GM04504 (cell line): ENCODE measurements at places on chromosomes 5 and 9.

DNA sequence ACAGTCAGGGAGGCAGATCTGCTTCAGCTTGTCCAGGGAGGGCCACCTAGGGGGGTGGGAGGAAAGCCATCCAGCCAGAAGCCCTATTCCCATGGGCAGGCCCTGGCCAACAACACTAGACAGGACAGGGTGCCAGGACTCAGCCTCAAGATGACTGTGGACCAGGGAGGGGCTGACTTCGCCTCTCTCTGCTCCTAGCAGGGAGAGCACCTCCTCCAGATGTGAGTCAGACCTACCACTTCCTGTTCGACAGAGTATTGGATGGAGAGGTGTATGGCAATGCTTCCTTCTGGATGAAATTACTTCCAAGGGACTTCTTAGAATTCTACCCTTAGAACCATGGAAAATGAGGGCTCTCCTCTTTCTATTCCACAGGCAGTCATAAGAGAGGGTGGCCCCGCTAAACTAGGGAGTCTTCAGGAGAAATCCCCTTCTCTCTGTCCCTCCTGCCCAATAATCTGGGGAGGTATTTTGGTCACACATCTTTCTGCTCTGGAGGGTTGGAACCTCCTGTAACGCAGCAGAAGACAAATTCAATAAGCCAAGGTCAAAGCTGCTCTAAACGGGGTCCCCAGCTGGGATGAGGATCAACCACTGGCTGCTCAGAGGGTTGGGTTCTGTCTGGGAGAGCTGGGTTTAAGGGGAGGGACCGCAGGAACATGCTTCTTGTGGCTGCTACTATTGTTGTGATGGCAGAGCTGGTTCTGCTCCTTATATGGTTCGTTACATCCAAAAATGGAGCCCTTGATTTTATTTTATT, 23.2 kb upstream of the RCL1 start:
- no peak for DNase-seq

- no peak for DNase-seq
Observed at GRCh38 chr9:8278048-8278447, 478.5 kb upstream of the DMAC1 start.

- no peak for DNase-seq
Observed at GRCh38 chr5:67896930-67897313, 318.6 kb upstream of the PIK3R1 start.

GRCh38 chr5:151949701-151950308, 25.2 kb upstream of the GLRA1 start:
- no peak for DNase-seq

DNA sequence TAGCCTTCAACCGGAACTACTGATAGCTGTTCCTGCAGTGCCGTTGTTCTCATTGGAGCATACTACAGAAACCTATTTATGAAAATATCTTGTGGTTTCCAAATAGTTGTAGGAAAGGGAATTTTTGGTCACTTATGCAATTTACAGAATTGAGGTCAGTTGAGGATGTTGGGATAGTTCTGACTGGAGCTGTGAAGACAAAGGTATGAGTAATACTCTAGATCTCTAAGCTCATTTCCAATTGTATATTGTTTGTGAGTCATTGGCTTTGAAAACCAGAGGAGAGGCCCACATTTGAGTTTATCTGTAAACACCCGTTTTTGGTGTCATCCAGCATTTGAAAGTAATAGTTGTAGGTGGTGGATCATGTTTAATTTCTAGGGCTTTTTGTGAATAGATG, 561.3 kb upstream of the WWC1 start:
- peak; percentile 89 for DNase-seq

DNA sequence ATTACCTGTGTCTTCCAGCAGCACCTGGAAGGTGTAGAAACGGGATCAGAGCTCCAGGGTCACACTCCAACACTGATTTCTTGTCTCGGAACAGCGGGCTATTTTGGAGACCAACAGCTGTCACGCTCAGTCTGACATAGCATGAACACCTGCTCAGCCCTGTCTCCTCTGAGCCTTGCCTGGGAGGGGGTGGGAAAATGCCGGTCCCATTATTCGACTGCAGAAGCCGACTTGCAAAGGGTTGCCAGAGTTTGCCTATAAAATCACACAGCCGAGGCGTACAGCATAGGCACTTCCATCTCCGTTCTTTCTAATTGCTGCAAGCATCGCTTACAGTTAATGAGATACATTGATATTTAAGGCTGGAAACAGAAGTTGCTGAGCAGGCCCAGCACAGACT, 300.8 kb upstream of the MSX2 start:
- no peak for DNase-seq

GRCh38 chr5:71830681-71831539, 111.8 kb downstream of the CARTPT start:
- DNase-seq, result peak; percentile 78

DNA sequence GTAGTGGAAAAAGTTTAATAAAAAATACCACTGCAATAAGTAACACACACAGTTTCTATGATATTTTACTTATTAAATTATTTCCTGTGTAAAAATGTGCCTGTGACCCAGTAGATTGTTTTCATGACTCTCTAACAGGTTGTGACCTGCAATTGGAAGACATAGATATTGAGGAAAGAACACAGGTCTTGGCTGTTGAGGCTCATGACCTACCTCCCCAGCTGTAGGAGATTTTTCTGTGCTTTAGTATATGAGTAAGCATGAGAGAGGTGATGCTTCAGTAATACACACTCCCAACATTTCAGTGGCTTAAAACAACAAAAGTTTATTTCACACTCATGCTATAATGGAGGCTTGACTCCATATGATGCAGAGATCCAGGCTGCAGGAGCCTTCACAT, 47.3 kb upstream of the TNC start:
- no peak for DNase-seq

GRCh38 chr5:157745041-157745456, 1.5 kb downstream of the LSM11 start:
- no peak for DNase-seq

DNA sequence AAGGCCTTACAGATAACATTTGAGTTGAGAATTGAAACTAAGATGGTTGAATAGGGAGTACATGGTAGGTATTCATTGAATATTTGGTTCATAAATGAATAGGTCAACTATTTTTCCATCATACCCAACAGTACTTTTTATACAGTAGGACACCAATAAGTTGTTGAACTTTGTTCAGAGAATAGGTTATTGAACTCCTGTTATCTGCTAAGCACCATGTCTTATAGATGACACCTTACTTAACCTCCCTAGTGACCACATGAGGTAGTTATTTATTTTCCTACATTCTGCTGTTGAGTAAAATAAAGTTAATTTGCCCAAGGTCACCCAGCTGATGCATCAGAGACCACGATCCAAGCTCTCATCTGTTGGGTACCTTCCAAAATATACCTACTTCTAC, 49.6 kb upstream of the ATP10B start:
- no peak for DNase-seq

DNA sequence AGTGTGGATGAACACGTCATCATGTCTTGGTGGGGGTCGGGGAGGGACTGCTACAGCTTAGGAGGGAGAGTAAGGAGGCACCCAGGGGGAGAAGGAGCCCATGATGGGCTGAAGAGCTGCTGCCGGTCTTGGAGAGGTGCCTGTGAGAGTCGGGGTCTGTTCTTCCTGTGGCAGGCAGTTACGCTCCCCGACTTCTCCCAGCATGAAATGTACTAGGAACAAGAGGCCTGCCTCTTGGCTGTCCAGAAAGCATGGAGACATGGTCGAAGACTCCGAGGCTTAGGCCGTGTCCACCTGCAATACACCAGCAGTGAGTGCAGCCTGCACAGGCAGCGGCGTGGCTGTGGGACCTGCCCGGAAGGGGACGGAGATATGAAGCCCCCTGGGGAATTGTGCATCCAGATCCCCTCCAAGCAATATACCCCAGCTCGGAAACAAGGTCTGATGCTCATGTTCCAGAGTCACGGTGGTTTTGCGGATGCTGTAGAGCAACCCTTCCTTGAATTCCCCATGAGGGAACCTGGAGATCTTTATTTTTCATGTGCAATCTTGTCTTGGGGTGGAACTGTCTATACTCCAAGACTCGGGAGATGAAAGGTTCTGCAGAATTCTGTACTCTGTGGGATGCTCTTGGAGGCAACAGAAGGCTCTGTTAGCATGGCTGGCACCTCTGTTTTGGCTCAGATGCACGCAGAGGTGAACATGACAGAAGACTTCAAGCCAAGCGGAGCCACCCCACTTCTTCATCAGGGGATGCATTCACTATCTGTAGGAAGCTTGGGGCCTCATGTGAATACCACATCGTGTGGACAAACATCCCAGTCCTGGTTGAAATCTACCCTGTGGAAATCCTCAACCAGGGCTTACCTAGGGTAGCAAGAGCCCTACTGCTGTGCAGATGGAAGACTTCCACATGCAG, 374.9 kb upstream of the IRX4 start:
- DNase-seq, result no peak

DNA sequence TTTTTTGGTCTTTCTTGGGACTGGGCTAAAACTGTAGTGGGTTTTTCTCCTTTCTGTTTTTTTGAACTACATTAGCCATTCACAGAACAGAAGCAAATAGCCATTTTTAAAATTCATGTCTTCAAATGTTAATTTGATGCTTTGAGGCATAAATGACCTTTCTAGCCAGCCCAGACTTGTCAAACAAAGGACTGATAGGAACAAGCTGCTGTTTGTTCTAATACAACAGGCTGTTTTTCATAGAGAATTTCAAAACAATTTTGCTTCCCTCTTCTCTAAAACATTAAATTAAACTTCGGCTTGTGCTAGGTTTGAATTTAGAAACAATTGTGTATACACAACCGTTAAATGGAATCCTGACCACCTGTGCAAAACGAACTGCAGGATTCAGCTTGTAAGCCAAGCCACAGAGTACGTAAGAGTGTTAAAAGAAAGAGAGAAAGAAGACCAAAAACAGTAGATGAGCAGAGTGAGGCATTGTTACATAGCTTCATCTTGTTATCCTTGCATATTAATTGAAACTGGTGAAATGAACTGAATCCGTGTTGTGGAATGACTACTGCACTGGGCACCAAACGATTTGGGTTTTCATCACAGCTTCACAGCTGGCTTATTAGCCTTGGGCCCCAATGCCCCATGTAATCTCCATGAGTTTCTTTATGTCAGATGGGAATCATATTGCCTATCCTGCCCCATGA, 100.0 kb downstream of the ZSWIM6 start:
- DNase-seq, result no peak

DNA sequence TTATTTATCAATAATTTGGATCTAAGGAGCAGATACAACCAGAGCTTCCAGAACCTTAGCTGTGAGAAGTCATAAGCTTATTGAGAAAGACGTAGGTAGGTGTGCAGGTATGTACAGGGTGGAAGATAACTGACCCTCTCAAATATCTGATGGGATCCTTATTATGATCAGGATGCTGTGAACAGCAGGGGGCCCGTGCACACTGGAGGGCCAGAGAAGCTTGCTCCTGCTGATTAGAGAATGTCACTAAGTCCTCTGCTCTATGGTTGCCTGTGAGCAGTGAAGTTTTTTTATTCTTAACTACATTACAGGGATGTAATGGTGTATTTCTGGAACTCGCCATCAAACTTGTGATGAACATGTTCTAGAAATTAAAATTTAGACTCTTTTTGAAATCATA, 108.9 kb upstream of the POU5F2 start:
- DNase-seq, result no peak

GRCh38 chr9:113652355-113653152, 189.0 kb downstream of the RGS3 start:
- no peak for DNase-seq

- DNase-seq, result no peak
Observed at GRCh38 chr9:117445631-117446030, 30.8 kb upstream of the ASTN2 start.

- no peak for DNase-seq
Observed at GRCh38 chr5:102863764-102864560, 108.9 kb downstream of the PAM start.

DNA sequence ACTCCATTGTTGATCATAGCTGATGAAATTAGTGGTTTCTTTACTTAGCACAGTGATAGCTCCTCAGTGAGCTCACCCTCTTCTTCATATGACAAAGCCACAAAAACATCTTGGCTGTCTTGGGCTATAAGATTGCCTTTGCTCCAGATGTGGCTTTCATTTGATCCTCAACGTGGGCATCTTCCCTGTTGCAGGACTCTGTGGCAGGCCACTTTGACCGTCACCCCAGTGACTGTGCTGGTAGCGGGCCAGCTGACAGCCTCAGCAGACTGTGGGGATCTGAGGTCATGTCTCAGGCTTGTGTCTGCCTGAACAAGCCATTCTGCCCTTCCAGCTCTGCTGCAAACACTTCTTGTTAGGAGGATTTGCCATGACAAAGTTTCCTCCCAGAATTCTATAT, 422.2 kb downstream of the NR2F1-AS1 start:
- peak; percentile 36 for DNase-seq

DNA sequence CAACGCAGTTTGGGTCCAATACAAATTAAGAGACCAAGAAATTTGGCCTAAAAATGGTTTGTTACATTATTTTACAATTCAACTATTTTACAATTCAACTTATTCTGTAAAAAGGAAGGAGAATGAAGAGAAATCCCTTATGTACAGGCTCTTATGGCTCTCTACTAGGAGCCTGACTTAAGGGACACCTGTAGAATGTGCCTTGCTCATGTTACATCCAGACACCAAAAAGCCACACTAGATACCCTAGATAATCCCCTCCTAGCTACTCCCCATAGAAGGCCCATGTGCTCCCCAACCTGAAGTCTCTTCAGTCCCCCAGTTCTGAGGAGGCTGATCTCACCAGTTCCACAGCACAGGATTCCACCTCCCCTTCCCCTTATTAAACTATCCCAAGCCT, 14.1 kb upstream of the NNT start:
- DNase-seq, result no peak

GRCh38 chr9:121529237-121529987, 29.8 kb upstream of the GGTA1 start:
- DNase-seq, result peak; percentile 99

DNA sequence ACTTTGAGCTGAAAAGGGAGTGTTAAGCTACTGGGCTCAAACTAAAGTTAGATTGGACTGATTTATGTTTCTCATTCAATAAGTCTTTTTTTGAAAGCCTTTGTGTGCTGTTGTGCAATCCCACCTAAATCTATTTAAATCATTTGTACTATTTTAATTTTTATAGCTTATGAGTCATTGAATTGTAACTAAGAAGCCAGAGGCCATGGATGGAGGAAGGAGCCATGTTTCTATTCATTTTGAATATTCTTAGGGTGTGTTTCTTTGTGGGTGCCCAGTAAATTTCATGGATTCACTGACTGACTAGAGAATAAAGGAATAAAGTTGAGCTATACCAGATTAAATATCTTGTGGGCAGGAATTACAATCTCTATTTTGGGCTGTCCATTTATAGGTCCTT, 238.5 kb downstream of the KIF4B start:
- DNase-seq, result no peak

DNA sequence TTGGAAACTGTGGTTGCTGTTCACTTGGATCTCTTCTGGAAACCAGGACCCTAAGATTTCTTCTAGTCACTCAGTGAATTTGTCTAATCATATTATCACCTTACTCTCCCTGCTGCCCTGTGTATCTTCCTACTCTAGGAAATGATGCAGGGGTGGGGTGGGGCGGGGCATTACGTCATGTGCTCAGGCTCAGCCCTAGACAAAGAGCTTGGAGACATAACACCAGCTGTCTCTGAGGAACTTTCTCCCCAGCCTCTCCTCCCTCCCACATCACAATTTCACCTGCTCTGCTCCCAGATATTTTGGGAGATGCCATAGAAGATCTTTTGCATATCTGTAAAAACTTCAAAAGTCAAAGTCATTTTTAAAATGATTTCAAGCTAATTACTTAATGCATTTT, 470.4 kb downstream of the ZSWIM6 start:
- DNase-seq, result no peak

- DNase-seq, result peak; percentile 51
Observed at GRCh38 chr9:89433826-89434225, 64.1 kb downstream of the SEMA4D start.
